ENCODE measurements at places on chromosomes 13 and 19. TPM values are rescaled to one million over a fixed set of nuclear protein-coding genes. Genes with fewer than 3 reads are reported as not detected.

Gene ZNF100
- 20.7 TPM for total RNA-seq

DNA sequence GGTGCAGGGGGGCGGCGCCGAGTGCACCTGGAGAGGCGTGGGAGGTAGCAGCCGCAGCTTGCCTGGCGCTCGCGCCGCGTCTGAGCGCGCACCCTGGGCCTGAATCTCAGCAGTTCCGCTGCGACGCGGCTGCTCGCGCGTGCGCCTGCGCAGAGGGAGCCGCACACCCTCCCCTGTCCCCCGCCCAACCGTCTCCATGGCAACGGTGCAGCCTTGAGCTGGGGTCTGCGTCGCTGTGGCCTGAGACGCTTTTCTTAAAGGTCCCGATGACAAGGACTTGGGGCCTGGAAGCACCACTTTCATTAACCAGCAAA lies at the start of gene PNMA8B:
Gene PNMA8B, minus strand, starts transcription at position 82 of the 314 bp plus-strand sequence. CDS start 402 bp downstream, outside the sequence.
- no peak for DNase-seq

DNA sequence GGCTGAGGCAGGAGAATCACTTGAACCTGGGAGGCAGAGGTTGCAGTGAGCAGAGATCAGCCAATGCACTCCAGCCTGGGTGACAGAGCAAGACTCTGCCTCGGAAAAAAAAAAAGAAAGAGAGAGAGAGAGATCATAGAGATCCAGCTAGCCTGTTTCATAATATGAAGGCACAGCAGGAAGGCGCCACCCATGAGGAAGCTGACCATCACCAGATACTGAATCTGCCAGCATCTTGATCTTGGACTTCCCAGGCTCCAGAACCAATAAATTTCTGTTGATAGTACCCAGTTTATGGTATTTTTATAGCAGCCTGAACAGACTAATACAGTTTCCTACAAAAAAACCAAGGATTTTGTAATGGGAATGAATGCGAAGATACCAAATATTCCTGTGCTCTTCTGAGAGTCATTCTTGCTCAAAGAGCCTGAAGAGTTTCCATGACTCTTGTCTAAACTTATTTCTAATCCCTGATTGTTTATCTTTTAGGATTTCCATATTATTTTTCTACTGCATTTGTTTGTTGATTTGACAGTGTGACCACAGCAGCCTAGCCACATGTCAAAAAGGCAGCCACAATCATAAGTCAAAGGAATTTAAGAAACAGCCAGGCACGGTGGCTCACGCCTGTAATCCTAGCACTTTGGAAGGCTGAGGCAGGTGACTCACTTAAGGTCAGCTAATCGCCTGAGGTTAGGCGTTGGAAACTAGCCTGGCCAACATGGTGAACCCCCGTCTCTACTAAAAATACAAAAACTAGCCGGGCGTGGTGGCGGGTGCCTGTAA lies 37.7 kb upstream of the PDCD5 start:
- DNase-seq: no peak

Gene EPS8L1
- total RNA-seq: 1.2 TPM

DNA sequence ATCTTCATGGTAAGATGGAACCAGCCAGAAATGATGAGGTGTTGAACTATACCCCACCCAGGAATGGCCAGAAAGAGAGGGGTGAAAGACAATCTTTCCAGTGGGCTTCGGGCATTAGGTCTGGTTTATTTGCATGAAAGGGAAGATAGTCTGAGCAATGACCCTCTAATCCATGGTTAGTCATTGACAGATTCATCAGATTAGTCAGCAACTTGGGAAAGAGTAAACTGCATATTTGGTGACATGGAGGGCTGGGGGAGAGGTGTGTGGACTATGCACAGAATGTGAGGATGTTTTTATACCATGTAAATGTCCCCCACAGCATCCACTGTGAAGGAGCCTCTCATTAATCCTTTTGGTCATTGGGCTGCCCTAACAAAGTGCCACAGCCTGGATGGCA lies 30.1 kb upstream of the USP12 start:
- DNase-seq: no peak

DNA sequence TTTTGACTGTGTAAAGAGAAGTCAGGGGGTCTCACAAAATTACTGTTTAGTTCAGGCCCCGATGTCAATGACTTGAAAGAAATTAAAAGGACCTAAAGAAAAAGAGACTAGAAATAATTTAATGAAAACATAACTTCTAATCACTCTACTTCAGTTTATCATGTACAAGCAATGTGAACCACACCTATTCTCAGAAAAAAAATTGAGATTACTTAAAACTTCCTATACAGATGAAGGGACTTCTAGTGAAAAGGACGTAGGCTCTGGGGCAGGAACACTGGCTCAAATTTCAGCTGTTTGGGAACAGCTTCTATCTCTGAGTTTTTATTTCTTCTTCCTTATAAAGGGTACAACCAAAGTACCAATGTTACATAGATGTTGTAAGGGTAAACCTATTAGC lies 38.0 kb downstream of the TPT1 start:
- DNase-seq: no peak

GRCh38 chr19:1157931-1158884 lies 15.9 kb downstream of the SBNO2 start:
- no peak for DNase-seq

Gene ZNF526
- total RNA-seq: 13.2 TPM

Gene SHISA7
- total RNA-seq: not detected

Gene FAM98C
- 28.4 TPM for total RNA-seq

DNA sequence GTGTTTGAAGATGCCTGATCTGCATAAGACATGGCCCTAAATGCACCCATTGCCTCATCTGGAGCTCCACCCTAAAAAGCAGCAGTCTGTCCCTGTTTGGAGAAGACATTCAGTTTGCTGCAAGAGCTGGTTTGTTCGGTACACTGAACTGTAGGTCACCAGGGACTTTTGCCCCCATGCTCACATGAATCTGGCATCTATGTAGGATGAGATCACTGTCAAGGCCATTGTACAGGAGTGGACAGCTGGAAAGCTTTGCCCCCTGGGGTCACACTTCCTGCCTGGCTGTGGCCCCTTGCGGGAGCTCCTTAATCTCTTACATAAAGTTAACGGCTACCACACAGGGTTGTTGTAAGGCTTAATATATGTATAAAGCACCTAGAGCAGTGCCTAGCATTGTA lies 73.0 kb downstream of the IPO5 start:
- DNase-seq: no peak

DNA sequence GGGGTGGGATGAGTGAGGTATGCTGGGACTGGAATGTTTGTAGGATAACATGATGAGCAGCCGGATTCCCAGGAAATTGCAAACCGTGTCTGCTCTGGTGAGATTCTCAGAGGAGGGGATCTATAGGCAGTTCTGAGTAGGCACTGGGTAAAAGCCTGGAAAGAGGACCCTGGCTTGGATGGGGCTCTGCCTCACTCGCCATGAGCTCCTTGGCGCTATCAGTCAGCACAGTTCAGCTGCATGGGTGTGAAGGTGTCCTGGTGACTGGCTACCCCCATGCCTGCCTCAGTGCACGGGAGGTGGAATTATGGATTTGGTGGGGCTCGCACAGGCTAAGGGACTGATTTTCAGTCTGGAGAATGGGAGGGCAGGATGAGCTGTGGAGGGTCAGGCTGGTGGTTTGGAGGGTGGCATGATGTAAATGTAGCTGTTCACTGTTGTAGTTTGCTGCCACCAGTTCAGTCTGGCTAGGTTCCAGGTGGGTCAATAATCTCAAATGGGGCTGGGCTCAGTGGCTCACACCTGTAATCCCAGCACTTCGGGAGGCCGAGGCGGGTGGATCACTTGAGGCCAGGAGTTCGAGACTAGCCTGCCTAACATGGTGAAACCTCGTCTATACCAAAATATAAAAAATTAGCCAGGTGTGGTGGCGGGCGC lies 9.2 kb upstream of the ZNF627 start:
- DNase-seq: no peak

- DNase-seq: no peak
Observed at GRCh38 chr13:76379341-76380105, 506.7 kb downstream of the KCTD12 start.

- DNase-seq: no peak
Observed at GRCh38 chr13:66128201-66128600, 1101.9 kb downstream of the PCDH9 start.

DNA sequence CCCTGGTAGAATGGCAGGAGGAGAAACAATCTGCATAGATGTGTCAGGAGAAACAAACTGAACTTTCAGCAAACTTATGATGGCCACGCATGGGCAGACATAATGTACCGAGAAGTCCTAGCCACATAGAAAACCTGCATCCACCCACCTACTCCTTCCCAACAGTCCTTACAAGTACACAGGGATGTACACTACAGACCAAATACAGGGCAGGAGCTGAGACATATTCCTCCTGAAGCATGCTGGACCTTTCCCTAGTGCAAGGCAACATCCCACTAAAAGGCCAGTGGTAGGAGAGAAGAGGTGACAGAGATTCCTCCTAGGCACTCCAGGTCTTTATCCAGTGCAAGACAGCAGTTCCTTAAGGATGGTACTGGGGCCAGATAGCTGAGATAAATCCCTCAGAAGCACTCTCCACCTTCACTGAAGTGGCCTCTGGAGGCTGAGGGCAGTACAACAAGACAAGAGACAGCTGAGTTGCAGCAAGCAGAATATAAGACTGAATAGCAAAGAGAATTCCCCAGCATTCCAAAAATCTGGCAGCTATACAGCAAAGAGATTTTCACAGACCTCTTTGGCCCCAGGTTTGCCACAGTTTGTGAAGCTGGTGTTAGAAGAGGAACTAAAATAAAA lies 18.3 kb downstream of the VWA8 start:
- no peak for DNase-seq

DNA sequence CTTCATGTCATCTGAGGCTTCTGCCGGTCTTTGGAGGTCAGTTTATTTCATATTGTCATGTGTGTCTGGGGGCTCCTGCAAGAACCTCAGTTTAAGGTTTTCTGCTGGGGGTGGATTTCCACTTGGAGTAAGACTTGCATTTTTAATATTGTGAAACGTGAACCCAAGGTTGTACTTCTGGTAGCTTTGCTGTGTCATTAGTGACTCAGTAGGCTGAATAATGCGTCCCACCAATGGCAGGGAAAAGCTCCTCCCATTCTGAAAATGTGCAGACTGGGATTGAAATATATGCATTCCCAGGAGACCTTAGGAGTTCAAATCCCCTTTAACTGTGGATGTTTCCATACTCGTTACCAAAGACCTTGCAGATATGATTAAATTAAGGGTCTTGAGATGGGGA lies 46.2 kb downstream of the ING1 start:
- no peak for DNase-seq
